Left kidney (tissue), 8 donors: ENCODE measurements at places on chromosomes 6 and 20. TPM values are rescaled to one million over a fixed set of nuclear protein-coding genes. Genes with fewer than 3 reads are reported as not detected.

- DNase-seq, result no peak
Measured at GRCh38 chr6:16846399-16846778, 85.1 kb upstream of the ATXN1 start.

GRCh38 chr6:109644131-109644530 is 46.9 kb downstream of the AK9 start:
- no peak for DNase-seq

DNA sequence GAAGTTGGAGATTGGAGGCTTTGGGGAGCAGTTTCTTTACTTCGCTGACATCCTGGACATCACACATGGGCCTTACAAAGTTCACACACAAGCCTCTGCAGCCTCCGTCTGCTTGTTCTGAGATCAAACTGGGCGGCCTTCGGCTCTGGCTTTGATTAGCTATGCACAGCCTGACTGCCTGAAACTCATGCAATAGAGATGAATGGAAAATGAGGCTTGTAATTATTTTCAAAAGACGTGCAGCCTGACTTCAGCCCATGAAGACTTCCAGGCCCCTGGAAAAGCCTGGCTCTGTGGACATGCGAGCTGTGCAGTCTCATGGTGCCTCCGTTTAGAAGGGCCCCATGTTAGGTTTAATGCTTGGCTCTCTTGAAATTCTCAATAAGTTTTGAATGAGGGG is 480.5 kb upstream of the SULF2 start:
- DNase-seq, result no peak

- DNase-seq, result no peak
Measured at GRCh38 chr6:149264629-149265028, 52.9 kb upstream of the TAB2 start.

DNA sequence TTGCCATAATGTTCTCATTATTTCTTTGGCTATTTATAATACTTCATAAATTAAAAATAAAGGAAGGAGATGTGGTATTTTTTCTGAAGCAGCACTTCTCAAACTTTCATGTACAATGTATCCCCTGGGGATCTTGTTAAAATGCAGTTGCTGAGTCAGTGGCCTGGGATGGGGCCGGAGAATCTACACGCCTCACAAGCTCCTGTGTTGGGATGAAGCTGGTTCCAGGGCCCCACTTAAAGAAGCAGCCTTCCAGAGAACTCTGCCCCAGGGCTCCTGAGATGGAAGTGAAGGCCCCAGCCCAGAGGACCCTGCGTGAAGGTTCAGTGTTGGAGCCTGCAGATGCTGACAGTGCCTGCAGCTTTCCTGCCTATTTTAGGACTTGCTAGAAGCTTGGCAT is 40.1 kb upstream of the SLC23A2 start:
- no peak for DNase-seq

DNA sequence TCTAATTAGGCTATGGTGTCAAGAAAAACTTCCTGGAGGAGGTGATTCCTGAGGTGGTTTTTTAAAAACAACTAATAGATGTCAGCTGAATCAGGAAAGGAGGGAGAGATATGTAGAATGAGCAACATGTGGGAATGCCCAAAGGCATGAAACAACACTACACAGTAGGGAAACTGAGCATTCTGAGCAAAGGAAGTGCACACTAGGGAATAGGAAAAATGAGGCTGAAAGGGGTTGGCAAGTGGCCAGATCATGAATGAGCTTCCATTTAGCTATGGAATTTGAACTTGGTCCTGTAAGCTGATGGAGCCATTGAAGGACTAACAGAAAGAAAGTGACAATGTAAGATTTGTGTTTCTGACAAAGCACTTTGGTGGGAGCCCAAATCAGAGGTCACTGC is 16.9 kb upstream of the SLC35F1 start:
- DNase-seq, result no peak

- DNase-seq, result no peak
Measured at GRCh38 chr20:21511485-21511849, 2.4 kb downstream of the NKX2-2 start.

DNA sequence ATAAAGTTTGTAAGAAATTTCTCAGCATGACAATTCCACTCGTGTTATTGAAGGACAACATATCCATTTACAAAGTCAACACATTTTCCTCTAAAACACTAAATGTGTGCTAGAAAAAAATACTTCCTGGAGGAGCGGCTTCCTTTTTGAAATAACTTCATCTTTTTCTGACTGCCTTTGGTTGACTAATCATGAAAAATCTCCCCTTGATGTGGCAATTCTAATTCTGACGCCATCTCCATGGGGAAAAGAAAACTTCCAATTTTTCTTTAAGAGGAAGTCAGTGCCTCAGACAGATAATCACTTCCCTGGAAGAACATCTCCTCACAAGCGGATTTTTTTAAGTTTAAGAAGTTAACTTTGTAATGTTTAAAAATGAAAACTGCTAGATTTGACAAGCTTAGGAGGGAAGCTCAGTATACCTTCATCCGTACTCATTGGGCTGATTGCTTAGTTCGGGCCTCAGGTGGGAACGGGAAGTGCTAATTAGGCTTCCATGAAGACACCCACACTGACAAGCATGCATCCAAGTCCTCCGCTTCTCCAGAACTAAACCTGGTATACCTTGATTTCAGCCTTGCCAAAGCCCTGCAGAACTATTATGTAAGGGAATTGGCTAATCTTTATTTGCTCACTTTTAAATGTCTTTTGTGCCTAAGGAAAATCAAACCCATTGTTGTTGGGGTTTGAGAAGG is 35.1 kb upstream of the DUSP22 start:
- DNase-seq, result no peak

- DNase-seq, result no peak
Measured at GRCh38 chr6:137247724-137248123, 28.5 kb upstream of the IFNGR1 start.

GRCh38 chr6:13261464-13261994 is 66.8 kb downstream of the TBC1D7 start:
- DNase-seq, result no peak

DNA sequence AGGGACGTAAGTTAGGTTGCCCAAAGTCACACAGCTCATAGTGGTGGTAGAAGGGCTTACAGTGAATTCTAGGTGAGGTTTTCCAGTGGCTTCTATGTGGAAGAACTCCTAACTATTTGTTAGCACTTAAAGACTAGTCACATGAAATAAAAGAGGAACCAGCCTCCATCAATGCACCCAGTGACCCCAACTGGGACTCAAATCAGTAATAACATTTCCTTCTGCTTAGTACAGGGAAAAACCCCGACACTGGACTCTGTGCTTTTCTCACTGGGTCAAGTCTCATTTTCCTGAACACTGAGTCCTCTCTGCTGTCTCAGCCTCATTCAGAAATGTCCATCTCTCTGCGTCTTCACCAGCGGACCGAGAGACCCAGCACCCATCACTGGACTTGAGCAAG is 89.2 kb downstream of the SLC22A23 start:
- DNase-seq, result no peak

PI3 gene
- polyA plus RNA-seq, result not detected

IMPG1 gene
- polyA plus RNA-seq, result 5.2 TPM

NOX3 gene
- 1.6 TPM for polyA plus RNA-seq

ANKS1A gene
- polyA plus RNA-seq, result 42.0 TPM

SSTR4 gene
- not detected for polyA plus RNA-seq

PKHD1 gene
- 27.5 TPM for polyA plus RNA-seq

GLP1R gene
- polyA plus RNA-seq, result 1.3 TPM

PKIG gene
- polyA plus RNA-seq, result 54.1 TPM

CASS4 gene
- 3.6 TPM for polyA plus RNA-seq
